ENCODE measurements at places on chromosomes 2 and 18.

- DNase-seq: no peak
These were observed 89.1 kb upstream of the ITGB6 start for GRCh38 chr2:160289126-160289525.

GRCh38 chr2:154400563-154401290 is 297.8 kb upstream of the KCNJ3 start:
- no peak for DNase-seq

GRCh38 chr2:38394903-38395341 is 17.8 kb upstream of the ATL2 start:
- DNase-seq: peak; percentile 91

DNA sequence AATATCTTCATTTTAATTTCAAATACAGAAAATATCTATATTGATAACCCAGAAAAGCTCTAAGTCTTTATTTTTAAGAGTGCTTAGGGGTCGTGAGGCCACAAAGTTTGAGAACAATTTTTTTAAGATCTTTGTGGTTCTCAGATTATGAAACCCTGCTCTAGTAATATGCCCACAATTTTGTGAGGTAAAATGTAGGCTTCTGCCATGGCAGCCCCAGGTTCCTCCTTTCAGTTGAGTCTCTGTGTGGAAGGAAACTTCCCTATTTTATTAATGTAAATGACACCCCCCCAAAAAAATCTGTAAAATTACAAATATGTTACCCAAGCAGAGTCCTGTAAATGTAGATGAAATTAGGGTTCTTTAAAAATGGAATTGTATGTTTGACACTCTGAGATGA is 600.5 kb downstream of the SATB2 start:
- no peak for DNase-seq

DNA sequence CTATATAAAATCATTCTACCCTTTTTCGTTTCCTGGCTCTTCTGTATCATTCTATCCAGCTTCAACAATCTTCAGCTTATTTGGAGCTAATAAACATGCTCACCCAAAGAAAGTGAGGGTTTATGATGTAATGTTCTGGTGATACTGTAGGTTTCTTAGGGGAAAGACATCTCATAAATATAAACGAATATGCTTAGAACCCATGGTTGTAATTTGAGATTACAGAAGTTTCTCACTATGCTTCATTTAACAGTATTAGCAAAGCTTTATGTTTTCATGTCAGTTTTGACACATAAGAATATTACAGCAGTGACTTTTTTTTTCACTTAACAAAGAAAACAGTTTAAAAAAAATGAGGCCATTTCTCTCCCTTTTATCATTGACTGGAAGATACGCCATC is 11.8 kb upstream of the PEX13 start:
- no peak for DNase-seq

DNA sequence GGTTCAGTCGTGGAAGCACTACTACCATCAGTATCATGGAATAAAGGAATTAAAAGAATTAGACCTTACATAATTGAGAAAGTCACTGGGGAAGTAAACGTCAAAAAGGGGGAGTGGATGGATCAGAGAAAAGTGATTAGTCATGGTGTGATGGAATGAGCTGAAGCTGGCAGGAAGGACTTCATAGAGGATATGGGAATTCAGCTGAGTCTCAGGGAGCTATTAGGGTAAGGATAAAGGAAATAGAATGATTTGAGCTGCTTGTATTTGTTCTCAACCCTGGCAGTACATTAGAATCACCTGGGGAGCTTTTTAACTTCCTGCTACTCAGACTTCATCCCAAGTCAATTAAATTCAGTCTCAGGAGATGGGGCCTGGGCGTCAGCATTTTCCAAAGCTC is 53.4 kb upstream of the SETBP1 start:
- DNase-seq: peak; percentile 74

GRCh38 chr2:241818943-241819270 is 9.9 kb downstream of the NEU4 start:
- DNase-seq: no peak

- peak; percentile 95 for DNase-seq
These were observed 59.6 kb downstream of the MYT1L start for GRCh38 chr2:2271469-2271941.

- DNase-seq: peak; percentile 95
These were observed 7.1 kb upstream of the KCMF1 start for GRCh38 chr2:84963692-84964405.
